ENCODE measurements at places on chromosomes 2 and 18.

DNA sequence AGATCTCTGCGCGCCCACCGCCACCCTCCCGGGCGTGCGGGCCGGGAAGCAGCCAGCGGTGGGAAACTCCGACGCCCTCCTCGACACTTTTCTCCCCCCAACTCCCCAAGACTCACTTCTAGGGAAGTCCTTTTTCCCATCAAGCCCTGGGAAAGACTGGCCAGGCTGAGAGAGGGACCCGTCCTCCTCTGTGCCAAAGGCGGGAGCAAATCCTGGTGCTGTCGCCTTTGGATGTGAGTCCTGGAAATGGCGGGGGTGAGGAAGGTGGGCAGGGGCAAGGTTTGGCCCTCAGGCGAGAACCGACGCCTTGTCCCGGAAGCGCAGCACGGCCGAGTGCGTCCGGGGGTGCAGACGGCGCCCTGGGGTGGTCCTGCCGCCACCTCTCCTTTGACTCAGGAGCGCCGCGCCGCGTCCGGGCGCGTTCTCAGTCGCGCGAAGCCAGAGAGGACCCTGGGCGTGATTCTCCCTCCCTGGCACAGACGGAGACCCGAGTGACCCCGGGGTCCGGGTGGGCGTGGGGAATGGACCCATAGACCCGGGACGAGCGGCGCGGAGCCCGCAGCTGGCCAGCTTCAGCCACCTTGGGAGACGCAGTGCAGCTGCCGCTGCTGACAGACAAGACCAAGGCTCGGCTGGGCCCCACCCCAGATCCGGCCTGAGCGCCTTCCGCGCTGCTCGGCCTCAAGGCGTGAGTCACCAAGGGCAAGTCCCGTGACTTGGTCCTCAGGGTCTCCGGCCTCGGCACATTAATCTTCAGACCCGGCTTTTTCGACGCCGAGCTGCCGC, 3.5 kb upstream of the LBX2 start:
- peak; percentile 82 for DNase-seq

DNA sequence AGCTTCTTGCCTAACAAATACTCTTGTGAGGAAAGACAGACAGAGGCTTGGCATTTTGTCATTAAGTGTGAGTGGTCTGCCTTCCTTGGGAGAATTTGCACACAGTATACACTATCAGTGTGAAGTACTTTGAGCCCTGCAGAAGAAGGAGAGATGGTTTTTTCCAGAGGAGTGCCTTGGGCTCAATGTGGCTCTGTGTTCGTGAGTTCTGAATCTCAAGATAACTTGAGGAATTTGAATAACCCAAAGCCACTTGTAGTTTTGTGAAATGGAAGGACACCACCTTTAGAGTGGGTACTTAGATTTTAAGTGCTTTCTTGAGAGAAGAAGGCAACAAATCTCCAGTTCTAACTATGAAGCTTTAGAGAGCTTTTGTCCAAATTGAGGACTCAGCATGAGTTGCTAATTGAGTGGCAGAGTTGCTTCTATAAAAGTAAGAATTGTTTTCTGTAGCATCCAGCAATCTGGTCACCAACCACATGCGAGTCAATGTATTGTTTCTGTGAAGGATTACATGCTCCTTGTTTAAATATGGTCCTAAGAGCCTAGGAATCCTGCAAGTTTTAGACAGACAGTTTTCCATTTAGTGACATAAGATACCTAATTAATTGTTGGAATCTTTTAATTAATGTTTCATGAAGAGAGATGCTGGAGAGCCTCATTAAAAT, 68.3 kb downstream of the BABAM2 start:
- DNase-seq, result no peak

- no peak for DNase-seq
These were observed 61.8 kb downstream of the EFEMP1 start for GRCh38 chr2:55861733-55862132.

DNA sequence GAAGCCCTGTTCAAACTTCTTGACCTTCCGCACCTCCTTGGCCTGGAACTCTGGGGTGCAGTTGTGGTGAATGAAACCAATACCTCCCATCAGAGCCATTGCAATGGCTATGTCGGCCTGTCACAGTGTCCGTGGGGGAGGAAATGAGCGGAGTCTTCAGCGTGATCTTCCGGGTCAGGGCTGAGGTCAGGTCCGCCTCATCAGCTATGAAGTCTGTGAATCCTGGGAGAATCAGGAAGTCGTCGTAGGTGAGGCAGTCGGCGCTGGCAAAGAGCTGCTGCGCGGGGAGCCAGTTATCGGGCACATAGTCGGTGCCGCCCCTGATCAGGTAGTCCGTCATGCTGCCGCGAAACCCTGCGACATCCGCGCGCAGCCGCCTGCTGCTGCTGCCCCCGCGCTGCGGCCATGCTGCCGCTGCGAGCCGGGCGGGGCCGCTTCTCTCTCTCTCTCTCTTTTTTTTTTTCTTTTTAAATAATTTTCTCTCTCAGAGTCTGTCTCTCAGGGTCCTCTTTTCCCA, 154.1 kb upstream of the ZSWIM2 start:
- no peak for DNase-seq

DNA sequence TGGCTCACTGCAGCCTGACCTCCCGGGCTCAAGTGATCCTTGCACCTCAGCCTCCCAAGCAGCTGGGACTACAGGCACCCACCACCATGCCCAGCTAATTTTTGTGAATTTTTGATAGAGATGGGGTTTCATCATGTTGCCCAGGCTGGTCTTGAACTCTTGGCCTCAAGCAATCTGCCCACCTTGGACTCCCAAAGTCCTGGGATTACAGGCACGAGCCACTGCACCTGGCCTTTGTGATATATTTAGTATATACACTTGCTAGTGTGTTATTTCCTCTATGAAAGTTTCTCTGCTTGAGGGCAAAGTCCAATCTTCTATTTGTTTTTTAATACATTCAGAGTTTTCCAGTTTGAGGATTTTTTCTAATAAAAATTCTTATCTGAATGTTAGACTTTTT, 119.3 kb downstream of the GALNT3 start:
- no peak for DNase-seq

DNA sequence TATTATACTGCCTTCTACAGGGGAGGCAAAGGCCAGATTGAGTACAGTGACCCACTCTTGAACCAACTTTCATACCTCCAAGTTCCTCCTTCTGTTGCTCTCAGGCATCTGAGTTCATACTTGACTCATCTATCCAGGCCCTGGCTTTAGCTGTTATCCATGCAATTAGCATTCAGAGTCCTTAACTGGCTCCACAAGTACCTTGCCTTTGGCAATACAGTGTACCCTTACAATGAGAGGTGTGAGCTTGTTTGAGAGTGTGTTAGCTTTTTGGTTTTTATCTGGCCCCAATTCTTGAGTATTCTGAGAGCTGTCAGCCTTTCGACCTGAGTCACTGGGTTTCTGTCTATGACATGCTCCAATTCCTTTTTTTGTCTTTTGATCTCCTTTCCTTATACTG, 60.2 kb downstream of the EHD3 start:
- peak; percentile 55 for DNase-seq

DNA sequence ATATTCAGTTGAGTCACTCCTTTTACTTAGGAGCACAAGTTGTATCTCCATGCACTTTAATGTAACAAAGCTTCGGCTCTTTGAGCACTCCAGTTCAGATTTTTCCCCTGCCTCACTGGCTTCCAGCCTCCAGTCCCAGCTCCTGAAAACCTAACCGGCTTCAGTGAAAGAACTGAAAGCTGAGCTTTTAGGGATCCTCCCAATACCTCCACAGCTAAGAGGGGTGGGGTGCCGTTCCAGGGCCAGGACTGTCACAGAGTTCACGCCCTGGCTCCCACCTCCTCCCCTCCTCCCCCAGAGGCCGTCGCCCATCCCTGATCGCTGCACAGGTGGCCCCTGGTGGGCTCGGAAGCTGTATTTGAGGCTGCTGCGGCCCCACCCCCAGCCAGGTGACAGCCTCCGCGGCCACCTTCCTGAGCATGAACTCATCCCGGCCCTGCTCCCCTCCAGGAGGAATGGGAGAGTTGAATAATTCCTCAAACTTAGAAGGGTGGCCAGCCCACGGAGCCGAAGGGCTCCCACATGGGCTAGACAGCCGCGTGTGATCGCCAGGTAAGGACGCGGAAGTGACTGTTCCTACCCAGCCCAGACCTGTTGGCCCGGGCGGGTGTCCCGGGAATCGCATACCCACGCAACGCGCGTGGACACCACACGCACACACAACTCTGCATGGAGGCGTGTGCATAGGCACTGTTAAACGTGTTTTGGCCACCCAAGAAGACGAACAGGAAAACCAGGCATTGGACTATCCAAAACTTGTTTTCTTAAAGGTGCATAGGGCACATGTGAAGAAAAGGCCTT, 1.8 kb downstream of the MYO5B start:
- DNase-seq, result no peak

DNA sequence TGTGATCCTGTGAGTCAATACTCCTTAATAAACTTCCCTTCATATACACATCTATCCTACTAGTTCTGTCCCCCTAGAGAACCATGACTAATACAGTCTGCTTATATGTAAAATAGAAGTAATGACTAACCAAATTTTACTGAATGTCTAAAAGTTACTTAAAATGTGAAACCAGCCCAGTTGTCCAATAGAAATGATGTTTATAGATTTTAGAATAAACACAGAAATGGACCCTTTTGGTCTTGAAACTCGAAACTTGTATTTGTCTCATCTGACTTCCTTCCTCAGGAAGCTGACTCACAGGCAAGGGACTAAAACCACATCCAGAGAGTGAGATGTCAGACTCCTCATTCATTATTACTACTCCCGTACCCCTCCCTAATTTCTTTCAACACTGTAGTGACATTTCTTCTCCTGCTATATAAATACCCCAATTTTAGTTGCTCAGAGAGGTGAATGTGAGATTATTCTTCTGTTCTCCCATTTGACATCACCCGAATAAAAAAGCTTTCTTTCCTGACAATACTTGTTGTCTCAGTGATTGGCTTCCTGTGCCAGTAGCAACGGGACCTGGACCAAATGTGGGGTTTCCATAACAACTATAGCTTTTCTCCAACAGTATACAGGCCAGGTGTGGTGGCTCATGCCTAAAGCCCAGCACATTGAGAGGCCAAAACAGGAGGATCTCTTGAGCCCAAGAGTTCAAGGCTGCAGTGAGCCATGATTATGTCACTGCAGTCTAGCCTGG, 486.0 kb downstream of the ERBB4 start:
- DNase-seq, result no peak

DNA sequence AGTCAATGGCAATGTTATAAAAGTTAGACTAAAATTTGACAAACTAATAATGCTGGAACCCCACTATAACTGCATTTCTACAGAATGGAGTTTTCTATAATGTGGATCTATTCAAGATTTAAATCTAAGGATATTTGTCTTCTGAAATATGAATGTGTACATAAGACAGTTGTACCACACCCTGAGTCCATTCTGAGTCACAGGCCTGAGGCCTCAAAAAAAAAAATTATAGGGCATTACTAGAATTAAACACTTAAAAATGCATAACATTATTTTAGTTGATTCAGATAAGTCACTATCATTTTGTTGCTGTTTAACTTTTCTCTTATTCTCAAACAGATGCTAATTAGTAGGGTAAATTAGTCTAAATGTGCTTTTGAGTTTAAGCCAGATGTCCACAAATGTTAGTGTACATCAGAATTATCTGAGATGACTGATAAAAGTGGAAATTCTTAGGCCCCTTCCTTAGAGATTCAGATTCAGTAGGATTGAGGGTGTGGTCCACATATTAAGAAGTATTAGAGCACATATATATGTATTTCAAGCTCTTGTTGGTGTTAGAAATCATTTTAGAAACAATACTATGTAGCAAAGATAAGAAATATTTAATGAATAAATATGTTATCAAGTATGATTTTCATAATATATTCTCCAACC, 42.4 kb upstream of the COL5A2 start:
- DNase-seq, result no peak

GRCh38 chr18:12750715-12751502, 48.1 kb downstream of the PSMG2 start:
- no peak for DNase-seq

DNA sequence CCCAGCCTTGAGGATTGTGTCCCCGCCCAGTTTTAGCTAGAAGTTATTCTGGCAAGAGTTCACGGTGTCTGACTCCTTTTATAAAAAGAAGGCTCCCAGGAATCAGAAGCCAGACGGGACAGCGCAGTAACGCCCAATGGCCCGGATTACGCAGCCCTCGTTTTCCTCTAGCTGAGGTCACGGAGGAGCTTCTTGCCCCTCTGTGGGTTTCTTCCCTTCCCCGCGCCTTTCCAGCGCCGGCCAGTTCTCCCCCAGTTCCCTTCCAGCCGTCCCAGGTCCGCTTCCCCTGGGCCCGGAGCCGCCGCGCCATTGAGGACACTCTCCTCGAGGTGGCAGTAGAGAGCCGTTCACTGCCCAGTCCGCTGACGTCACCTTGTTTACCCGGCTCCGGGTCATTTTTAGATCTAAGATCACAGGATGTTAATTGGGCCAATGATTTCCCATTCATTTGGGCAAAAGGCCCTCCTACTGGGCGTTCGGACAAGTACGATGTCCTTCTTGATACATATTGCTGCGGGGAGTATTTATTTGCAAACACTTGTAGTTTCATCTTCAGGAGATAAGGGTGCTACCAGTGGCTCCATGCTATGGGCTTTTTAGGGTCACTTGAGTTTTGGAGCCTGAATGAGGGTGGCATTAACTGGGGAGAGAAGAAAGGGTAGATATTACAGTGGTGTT, 81.5 kb upstream of the PPM1B start:
- DNase-seq, result peak; percentile 87

DNA sequence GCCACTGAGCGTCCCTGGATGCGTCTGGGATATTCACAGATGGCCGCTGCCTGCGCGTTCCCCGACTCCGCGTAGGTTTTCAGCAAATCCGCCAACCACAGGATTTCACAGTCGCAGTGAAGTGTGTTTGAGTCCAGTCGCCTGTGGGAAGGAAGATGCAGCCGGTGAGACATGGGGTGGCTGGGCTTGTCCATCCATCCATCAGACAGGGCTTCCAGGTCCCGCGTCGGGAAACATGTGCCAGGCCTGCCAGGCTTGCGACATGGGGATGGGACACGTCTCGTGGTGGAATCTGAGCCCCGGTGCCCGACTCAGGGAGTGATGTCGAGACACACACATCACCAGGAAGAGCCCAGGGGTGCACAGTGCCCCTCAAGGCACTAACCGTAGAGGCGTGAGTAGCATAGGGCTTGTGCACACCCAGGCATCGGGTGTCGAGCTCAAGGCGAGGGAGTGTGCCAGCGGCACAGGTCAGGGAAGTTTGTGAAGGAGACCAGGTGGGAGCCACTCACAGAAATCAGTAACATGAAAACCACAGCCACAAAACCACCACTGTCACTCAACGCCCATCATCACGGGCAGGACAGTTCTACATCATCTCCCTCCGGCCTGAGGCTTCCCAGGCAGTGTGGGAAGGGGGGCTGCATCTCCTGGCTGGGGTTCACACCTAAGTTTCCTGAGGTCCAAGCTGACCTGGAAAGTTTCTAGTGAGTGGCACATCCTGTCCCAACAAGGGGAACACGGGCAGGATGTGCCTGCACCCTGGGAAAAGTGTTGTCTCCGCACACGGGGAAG, 63.9 kb downstream of the PXDN start:
- no peak for DNase-seq

Data from inflammatory macrophage (primary cell).